MM.1S (cell line): ENCODE measurements at places on chromosomes 11 and 22.

DNA sequence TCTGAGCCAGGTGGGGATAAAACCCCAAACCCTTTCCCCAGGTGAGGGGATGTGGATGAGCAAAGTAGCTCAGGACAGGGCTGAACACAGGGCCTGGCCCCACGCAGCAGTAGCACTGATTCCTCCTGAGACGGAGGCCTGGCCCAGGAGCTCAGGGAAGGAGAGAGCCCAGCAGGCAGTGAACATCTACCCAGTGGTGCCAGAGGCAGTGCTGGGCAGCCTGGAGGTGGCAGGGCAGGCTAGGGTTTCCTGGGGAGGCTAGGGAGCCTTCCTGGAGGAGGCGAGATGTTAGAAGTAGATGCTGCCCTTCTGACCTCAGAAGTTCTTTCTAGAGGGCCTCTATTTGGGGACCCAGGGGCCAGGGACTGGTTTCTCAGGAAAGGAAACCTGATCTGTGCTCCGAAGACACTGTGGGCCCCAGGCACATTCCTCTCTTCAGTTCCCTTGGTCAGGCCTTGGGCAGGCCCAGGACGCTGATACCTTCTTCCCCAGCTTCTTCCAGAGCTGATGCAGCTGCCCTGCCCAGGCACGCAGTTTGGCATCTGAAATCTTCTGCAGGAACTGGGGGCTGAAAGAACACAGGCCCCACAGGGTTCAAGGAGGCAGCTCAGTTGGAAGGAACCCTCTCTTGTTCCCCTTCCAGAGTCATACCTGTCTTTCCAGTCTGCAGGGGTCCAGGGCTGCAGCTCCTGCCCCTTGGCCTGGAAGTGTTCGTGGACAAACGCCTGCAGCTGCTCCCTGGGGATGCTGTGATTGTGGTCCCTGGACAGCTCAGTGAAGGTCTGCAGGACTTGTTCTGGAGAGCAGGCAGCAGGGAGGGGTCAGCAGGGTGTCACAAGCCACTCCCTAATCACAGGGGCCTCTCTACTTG, 16.8 kb downstream of the TREH start:
- no peak overlapping the region for H3K27ac ChIP-seq
- DNase-seq, result no peak
- H3K36me3 ChIP-seq, result no peaks in the 10 kb centered on the region
- H3K4me1 ChIP-seq, result no peaks in the 10 kb centered on the region
- H3K4me3 ChIP-seq, result no peak overlapping the region

DNA sequence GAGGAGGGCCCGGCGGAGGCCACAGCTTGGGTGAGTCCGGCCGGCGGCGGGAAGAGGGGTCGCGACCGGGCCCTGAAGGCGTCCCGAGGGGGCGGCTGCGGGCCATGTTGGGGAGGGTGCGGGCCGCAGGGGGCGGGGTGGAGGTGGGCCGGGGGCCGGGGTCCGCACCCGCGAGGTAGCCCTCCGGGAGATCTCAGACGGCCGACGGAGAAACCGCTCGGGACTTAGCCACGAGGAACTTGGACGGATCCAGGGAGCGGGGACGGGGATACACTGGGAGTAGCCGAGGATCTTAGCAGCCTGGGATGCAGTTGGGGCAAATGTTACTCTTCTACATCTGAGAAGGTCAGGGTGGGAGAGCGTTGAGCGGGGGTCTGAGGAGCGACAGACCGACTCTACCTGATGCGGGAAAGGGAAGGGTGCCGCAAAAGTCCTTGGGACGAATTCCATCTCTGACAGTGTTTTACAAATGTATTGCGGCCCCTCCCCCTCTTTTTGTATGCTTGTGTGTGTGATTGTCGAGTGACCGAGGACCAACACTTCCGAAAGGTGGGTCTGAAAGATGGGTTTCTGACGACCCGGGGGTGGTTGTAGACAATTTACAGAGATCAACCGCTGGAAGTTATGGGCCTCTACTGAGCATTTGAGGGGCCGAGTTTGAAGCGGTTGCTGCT, 658 bp downstream of the STIP1 start:
- peaks cover 25% of the 10 kb centered on the region for H3K4me1 ChIP-seq
- peak; percentile 27 for DNase-seq
- no peak overlapping the region for H3K27ac ChIP-seq
- H3K27me3 ChIP-seq, result no peaks in the 10 kb centered on the region
- no peak overlapping the region for H3K4me3 ChIP-seq

DNA sequence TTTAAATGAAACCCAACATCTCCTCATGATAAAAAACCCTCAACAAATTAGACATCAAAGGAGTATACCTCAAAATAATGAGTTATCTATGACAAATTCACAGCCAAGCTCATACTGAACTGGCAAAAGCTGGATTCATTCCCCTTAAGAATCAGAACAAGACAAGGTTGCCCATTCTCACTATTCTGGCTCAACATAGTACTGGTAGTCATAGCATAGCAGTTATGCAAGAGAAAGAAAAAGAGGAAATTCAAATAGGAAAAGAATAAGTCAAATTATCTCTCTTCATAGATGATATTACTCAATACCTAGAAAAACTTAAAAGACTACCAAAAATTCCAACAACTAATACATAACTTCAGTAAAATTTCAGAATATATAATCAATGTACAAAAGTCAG, 29.4 kb upstream of the XKR3 start:
- no peak overlapping the region for H3K27ac ChIP-seq
- H3K27me3 ChIP-seq, result no peaks in the 10 kb centered on the region
- DNase-seq, result no peak
- no peaks in the 10 kb centered on the region for H3K4me1 ChIP-seq

GRCh38 chr22:22955866-22956535, 68.4 kb downstream of the IGLL5 start:
- peaks cover 47% of the 10 kb centered on the region for H3K4me1 ChIP-seq
- no peaks in the 10 kb centered on the region for H3K36me3 ChIP-seq
- peak overlapping the region; percentile 65; the same call in 1 of the 2 replicates for H3K27ac ChIP-seq

- H3K4me3 ChIP-seq, result peak overlapping the region; percentile 51
- peak; percentile 58 for DNase-seq
- H3K36me3 ChIP-seq, result no peaks in the 10 kb centered on the region
- H3K27me3 ChIP-seq, result no peaks in the 10 kb centered on the region
These were observed 16.1 kb upstream of the RELT start for GRCh38 chr11:73359930-73360742.

GRCh38 chr22:49577168-49578060, 250.3 kb downstream of the BRD1 start:
- H3K4me3 ChIP-seq, result no peak overlapping the region
- H3K4me1 ChIP-seq, result no peaks in the 10 kb centered on the region
- no peak overlapping the region for H3K27ac ChIP-seq

DNA sequence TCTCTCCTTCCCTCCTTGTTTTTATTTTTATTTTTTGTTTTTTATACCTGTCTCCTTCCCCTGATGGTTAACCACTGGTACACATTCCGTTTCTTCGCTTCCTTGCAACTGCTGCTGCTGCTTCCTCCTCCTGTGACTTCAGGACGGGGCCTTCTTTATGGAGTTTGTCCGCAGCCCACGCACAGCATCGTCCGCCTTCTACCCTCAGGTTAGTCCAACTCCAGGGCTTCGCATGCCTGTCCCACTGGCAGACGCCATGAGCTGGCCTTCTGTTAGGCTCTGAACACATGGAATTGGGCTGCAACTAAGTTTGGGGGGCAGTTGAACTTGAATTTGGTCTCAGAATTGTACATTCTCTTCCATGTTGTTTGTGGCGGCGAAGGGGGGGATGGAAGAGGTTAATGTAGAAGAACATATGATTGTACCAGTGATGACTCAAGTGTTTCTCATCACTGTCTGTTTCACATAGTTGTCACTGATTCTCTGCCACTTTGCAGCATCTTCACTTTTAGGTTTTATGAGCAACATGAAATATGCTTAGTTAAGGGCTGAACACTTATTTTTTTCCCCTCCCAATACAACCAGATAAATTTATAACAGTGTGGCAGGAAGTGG, 83.0 kb upstream of the YWHAH start:
- DNase-seq, result no peak
- H3K4me1 ChIP-seq, result no peaks in the 10 kb centered on the region
- H3K36me3 ChIP-seq, result no peaks in the 10 kb centered on the region

DNA sequence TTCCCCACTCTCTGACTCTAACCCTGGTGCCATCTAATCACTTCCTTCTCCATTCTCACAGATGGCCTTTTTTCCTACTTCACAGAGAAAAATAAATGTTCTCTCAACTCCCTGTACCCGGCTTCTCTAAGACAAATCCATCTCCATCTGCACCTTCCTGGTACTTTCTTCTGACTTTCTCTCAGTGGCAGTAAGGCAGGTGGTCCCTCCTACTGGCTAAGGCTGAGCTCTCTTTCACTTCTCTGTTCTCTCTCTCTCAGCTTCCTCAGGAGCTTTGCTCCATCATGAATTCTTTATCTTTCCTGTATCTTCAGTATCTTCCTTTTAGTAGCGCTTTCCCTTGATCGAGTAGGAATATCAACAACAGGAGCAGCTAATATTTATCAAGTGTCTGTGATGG, 421.6 kb downstream of the TMEM135 start:
- no peak overlapping the region for H3K27ac ChIP-seq
- H3K36me3 ChIP-seq, result no peaks in the 10 kb centered on the region
- no peak overlapping the region for H3K4me3 ChIP-seq
- no peak for DNase-seq
- peaks cover 15% of the 10 kb centered on the region for H3K4me1 ChIP-seq

- no peaks in the 10 kb centered on the region for H3K36me3 ChIP-seq
- no peak overlapping the region for H3K27ac ChIP-seq
- H3K4me1 ChIP-seq, result no peaks in the 10 kb centered on the region
These were observed 318.5 kb downstream of the JRKL start for GRCh38 chr11:96708219-96708878.

GRCh38 chr11:130581646-130582045, 133.2 kb downstream of the ADAMTS15 start:
- H3K4me3 ChIP-seq, result 0 out of 2 replicates have a peak overlapping the region, but pooled peaks have one; percentile 4
- peak overlapping the region; percentile 70; the same call in 1 of the 2 replicates for H3K27ac ChIP-seq
- DNase-seq, result peak; percentile 61
- H3K4me1 ChIP-seq, result peaks cover 23% of the 10 kb centered on the region

DNA sequence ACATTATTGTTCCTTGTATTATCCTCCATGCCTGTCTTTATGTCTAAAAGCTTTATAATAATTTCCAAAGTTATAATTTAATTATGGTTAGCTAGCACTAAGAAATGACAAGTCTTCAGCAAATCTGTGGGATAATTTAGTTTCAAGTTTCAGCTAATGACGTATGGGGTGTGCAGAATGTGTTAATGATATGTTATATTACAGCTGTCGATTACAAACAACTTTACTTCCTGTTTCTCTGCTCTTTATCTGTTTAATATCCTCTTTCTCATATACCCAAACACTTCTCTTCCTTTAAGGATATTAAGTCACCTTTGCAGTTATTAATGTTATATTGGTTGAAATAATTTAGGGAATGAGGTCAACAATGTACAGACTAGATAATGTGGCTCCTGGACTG, 161.8 kb downstream of the CASP12 start:
- no peak for DNase-seq
- H3K4me3 ChIP-seq, result no peak overlapping the region
- H3K27ac ChIP-seq, result no peak overlapping the region
- H3K4me1 ChIP-seq, result no peaks in the 10 kb centered on the region
- H3K36me3 ChIP-seq, result no peaks in the 10 kb centered on the region
